ENCODE measurements at places on chromosomes 6 and 20.

DNA sequence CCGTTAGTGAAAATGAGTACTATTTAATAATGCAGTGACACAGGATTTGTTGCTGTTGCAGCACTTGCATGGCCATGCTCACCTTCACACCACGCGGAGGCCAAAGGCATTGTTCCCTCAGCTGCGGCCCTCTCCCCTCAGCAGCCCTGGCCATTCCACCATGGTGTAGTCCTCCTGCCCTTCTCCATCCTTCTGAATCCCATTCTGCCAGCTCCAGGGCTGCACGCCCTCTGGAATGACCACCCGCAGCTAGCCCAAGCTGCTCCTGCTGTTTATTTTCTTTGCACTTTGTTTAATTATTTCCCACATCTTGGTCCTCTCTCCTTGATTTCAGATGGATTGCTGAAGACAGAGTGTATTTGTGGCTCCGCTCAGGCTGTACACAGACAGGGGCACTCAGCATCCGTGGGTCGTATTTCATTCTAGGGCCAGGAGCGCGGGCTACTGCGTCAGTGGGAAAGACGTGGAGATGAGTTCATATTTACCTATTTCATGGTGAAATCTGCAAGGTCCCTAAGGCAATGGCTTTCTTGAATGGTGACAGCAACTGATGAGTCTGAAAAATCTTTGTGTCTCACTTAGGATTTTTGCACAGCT is 81.4 kb upstream of the DUSP22 start:
- DNase-seq = no peak

- DNase-seq = no peak
These were observed 269.5 kb downstream of the PLCB1 start for GRCh38 chr20:8401556-8401955.

GRCh38 chr20:931401-931800 is 15.3 kb upstream of the ANGPT4 start:
- no peak for DNase-seq

GRCh38 chr20:50373674-50374286 is 136.4 kb upstream of the PTPN1 start:
- DNase-seq = no peak

DNA sequence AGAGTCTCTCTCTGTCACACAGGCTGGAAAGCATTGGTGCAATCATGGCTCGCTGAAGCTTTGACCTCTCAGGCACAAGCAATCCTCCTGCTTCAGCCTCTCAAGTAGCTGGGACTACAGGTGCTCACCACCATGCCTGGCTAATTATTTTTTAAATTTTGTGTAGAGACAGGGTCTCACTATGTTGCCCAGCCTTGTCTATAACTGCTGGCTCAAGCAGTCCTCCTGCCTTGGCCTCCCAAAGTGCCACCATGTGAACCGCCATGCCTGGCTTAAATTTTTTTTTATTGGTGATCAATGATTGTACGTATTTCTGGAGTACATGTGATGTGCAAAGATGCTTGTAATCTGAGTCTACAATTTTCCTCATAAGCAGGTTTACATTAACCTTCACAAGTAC is 54.8 kb downstream of the THBS2 start:
- no peak for DNase-seq

GRCh38 chr20:45187693-45188092 is 13.0 kb downstream of the PI3 start:
- no peak for DNase-seq

GRCh38 chr6:136571496-136571895 is 21.3 kb upstream of the MAP7 start:
- DNase-seq = no peak

GRCh38 chr6:146310628-146311027 is 233.0 kb upstream of the RAB32 start:
- DNase-seq = no peak

DNA sequence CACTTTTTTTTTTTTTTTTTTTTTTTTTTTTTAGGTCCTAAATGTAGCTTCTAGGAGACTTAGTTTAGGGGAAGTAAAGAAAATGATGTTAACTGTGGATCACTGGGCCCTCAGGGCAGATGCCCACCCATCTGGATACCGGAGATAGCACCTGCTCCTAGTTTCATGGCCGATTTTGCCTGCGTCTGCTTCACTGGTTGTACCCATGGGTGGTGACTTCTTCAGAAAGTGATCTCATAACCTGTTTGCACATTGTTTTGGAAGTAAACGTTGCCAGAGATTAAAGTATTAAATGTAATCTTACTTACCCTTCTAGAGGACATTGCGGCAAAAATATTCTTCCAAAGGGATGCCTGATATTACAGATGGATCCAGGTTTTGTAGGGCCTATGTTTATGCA is 79.8 kb upstream of the SGK1 start:
- no peak for DNase-seq

Data from HuH-7.5 (cell line).